Stimulated activated CD8-positive, alpha-beta memory T cell treated with anti-CD3 and anti-CD28 coated beads, Interleukin-7, amount 100 ng/mL, for 48 hours (primary cell): ENCODE measurements at places on chromosomes 2 and 18.
A peak's percentile ranks its signal among the peaks of the same experiment; 100 is the strongest.

DNA sequence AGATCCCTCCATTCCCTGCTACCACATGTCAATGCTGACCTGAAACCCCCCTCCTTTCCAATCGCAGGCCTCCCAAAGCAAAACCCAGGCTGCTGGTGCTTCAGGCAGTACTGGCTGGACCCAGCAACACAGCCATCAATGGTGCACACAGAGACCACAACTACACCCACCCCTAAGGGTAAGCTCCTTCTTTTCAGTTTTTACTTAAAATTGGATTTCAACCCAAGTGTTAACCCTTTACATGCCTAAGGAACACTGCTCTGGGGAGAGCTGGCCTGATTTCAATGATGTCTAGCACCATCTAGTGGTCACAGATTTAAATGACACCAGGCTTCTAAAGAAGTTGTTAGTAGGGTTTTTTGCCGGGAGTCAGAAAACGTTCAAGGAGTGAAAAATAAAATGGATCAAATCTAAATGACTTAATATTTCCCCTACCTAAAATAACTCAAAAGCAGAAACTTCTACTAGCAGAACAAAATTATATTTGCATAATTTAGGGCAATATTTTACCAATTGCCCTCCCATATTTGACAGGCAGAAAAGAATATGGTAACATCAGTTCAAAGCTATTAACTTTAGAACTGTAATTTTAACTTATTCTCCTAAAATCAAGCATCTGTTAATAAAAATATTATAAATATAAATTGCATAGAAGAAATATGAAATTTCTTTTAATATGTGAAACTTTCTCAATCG, 24.6 kb downstream of the FECH start:
- no peak for DNase-seq

DNA sequence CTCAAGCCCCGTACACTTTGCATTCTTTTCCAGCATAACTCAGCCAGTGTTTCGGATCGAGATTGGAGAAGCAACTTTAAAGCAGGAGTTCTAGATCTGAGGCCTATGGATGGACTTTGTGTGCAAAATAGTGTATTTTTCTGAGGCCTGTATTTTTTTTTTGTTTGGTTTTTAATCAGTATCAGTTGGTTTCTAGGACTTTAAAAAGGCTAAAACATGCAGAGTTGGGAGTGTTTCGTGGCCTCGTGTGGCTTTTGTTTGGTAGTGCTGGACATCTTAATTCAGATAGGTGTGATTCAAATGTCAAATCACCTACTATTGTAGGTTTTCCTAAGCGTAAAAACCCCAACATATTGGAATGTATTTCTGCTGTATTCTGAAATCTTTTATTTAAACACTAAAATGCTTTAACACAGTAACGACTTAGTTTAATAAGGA, 282 bp upstream of the PUS10 start:
- no peak for DNase-seq

DNA sequence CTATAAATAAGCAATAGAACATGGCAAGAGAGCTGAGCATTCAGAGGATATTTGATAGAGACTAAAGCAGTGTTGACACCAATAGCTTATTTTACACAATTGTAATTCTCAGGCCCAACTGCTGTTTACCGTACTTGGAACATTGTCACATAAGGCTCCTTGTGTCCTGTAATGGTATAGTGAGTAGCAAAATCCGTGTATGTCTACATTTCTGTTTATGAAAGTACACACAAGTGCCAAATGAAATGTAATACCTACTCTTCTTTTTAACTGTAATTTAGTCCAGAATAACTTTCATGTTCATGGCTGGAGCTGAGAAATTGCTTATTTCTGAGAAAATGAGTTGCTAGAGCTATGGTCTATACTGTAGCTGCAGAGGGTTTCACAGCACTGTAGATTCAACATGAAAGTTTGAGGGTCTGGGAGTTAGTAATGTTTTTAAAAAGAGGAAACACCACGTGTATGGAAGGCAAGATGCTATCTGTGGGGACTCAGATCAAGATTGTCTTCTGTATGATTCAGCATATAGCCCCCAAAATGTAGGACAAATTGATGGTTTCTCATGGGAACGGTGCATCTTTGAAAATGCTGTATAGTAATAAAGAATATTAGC, 110.2 kb upstream of the NOSTRIN start:
- DNase-seq, result no peak

DNA sequence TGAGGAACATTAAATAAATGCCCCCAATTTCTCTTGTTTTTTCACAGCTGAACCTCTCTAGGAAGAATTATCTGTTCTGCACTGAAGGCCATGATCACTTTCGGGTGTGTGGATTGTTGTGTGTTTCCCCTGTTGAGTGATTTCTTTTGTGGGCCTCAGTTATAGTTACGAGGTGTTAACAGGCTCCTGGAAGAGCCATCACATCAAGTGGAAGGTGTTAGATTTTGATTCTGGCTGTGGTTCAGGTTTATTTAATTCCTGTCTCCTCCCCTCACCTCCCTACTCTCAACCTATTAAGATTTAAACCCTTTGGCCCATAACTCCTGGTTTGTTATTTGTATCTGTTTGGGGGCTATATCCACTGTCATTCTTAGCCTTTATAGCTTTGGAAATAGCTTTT, 182.8 kb downstream of the AGPS start:
- DNase-seq, result no peak

DNA sequence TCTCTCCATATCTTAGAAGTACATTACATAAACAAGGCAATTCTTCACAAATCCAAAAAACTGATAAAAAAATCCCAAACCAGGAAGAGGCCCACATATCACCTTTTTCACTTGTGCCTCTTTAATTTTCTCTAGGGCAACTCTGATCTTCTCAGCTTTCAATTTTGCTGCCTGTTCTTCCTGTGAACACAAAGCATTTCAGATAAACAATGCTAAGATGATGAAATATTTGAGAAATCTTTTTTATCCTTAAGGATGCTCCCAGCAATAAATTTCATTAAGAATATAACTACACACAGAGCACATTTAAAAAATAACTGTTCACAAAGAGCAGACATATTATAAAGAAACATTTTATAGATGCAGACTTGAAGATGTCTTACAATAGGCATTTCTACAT, 73.4 kb downstream of the RAPH1 start:
- DNase-seq, result no peak

DNA sequence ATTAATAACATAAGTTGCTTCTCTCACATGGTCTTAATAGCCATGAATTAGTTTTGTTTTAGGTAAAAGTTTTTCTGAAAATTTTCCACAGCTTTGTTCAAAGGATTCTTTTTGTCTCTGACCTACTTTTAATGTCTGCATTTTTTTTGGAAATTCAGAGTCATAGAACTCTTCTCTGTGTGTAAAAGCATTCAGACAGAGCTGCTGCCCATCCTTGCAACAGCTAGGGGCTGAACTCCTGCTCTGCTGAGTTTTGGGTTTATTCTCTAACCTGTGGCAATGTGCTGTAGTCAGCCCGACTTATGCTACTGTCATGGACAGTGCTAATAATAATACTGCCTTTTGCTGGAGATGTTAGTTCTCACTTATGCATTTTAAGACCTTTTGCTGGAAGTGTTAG, 44.1 kb downstream of the RALBP1 start:
- DNase-seq, result no peak

DNA sequence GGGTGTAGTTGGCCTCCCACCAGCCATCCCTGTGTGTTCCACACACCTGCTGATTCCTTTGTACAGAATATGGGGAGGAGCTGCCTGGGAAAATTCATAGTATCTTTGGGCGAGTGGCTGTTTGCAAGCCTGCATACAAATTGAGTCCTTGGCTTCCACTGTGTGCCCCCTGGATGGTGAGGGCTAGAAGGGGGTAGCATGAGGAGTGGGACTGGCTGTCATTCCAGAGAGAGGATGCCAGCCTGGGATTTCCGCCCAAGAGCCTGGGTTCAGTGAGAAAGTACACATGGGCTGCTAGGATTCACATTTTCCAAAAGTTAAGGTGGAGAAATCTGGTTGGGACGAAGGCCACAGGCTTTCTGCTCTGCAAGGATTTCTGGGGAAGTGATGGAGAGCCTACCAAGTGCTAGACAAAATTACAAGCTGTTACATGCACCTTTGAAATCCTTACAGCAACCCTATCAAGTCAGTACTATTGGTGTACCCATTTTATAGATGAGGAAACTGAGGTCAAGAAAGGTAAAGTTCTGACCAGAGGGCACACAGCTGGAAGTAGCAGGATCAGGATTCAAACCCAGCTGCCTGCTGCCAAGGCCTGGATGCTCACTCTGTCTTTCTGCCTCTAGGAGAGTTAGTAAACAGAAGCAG, 606 bp upstream of the TOGARAM2 start:
- DNase-seq, result no peak

DNA sequence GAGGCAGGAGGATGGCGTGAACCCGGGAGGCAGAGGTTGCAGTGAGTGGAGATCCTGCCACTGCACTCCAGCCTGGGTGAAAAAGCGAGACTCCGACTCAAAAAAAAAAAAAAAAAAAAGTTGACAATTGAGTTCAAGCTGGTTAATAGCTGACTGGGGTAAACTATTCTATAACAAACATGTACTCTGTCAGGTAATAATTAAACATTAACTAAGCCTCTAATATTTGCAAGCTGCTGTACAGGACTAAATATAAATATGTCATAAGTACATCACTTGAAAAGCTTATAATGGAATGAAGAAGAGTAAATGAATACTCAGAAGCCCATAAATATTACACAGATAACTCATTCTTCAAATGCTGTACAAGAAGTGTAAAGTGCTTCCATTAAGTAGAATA, 190.4 kb upstream of the CRIM1 start:
- no peak for DNase-seq

- no peak for DNase-seq
Measured at GRCh38 chr2:54435325-54436226, 20.6 kb upstream of the SPTBN1 start.

GRCh38 chr2:94874277-94874997, 3.2 kb downstream of the TEKT4 start:
- DNase-seq, result peak; percentile 30

DNA sequence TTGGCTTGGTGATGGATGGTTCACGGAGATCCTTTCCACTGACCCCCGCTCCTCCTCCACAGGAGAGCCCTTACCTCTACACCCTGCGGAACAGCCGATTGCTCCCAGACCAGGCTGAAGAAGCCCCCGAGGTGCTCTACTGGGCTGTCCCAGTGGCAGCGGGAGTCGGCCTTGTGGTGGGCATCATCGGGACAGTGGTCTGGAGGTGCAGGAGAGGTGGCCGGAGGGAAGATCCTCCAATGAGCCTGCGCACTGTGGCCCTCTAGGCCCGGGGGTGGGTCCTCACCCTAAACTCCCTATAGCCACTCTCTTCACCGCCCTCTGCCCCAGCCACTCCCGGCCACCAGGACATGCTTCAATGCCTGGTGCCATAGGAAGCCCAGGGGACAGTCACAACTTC, 108.8 kb upstream of the PPP1CB start:
- DNase-seq, result no peak

DNA sequence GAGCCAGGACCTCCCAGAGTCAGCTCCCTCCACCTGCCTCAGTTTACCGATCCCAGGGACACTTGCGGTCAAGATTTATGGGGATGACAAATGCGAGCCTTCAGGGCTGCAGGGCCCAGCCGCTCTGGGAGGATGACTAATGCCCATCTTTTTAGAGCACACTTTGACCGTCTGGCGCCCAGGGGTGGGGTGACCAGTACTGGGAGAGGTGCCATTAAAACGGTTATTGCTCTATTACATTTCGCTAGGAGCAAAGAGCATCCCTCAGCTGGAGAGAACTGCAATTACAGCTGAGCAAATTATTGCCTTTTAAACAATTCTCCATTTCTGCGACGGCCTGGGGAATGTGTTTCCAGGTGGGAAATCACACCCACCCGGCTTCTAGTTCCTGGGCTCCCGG, 42.6 kb upstream of the HPCAL1 start:
- DNase-seq, result no peak

DNA sequence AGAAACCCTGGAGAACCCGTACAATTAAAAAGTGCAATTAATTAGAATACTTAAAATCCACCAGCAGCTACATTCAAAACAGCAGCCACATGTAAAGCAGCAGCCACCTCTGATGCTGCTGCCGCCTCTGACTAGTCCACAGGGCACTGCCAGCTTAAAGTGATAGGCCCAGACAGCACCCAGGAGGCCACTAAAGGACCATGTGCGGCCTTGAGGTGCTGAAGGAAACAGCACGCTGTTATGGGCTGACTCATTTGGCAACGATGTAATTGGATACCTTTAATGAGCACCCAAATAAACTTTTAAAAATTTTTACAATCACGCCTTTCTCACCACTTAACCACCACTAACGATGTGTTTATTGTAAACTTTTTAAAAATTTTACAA, 209.3 kb upstream of the NCKAP5 start:
- no peak for DNase-seq

GRCh38 chr2:56009758-56010458, 86.3 kb upstream of the EFEMP1 start:
- no peak for DNase-seq

DNA sequence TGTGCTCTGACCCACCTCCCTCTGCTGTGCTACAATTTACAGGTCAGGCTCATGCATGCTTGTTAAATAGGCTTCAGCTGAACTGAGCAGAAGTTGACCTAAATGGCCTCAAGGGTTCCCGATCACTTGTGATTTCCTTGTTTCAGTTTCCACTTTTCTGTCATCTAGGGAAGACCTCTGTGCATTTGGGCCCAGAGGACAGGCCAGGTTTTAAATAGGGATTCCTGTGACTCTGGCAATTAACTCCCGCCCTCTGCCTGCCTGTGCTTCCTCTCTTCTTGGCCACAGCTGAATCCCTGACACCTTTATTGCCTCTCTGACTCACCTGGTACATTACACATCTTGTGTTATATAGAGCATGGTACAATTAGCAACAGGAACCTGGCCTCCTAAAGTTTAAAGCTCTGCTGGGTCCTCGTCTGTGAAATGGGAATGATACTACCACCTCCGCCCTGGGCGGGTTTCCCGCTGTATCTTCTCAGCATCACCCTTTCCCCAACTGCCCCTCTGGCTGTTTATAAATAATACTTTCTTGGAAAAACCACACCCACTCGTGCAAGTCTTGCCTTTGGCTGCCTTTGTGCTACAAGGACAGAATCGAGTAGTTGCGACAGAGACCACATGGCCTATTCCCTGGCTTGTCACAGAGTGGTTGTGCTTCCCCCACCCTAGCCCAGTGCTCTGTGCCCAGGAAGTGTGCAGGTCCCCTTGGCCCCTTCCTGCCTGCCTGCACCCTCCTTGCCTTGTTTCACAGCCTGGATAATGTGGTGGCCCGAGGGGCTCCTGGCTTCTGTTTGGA, 7.9 kb downstream of the CABLES1 start:
- DNase-seq, result no peak
